ENCODE measurements at places on chromosomes 12 and 14. TPM values are rescaled to one million over a fixed set of nuclear protein-coding genes. Genes with fewer than 3 reads are reported as not detected.

Gene COX8C
- total RNA-seq = not detected

Gene TAS2R30
- total RNA-seq = 5.1 TPM

Gene GON7
- 6.5 TPM for total RNA-seq

DNA sequence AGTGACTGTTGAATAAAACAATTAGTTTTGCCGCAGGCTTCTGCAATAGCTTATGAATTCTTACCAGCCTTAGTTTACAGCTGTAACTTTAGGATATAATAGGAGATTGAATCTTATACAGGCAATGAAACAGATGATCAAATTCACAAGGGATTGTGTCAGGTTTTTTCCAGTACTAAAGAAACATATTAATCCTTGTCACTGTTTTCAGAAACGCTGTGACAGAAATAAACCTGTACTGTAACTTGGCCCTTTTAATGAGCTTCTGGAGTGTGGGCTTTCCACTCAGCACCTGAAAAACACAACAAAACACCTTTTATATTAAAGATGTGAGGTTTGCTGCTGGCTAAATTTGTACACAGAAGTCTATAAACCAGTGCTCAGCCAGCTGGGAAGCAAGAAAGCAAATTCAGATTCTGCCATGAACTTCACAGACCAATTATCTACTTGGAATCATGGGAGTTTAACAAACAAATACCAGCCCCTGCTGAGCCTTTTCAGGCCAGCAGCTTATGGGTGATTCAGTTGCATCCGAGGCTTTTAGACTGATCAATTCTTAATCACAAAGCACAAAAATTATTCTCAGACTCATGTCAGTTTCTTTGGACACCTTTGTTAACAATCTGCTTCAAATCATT is 109.5 kb downstream of the FOXG1 start:
- no peaks in the 10 kb centered on the region for H3K36me3 ChIP-seq
- no peaks in the 10 kb centered on the region for H3K27me3 ChIP-seq
- peaks cover 5% of the 10 kb centered on the region for H3K4me1 ChIP-seq

- H3K4me3 ChIP-seq = no peak overlapping the region
- no peaks in the 10 kb centered on the region for H3K4me1 ChIP-seq
- H3K36me3 ChIP-seq = no peaks in the 10 kb centered on the region
Observed at GRCh38 chr14:103227094-103227768, 104.0 kb downstream of the TNFAIP2 start.

GRCh38 chr12:28601570-28602058 is 411.4 kb downstream of the CCDC91 start:
- H3K4me1 ChIP-seq = no peaks in the 10 kb centered on the region
- no peak for DNase-seq
- no peak overlapping the region for H3K4me3 ChIP-seq
- H3K27me3 ChIP-seq = no peaks in the 10 kb centered on the region
- no peaks in the 10 kb centered on the region for H3K36me3 ChIP-seq
- no peak overlapping the region for H3K27ac ChIP-seq

Gene GARIN6
- not detected for total RNA-seq

Gene SLC38A4
- total RNA-seq = 0.98 TPM

Gene C12orf42
- total RNA-seq = not detected

- no peak for DNase-seq
- no peak overlapping the region for H3K4me3 ChIP-seq
- H3K27ac ChIP-seq = no peak overlapping the region
- H3K27me3 ChIP-seq = peaks cover 1% of the 10 kb centered on the region
- no peaks in the 10 kb centered on the region for H3K36me3 ChIP-seq
Observed at GRCh38 chr12:115354007-115354890, 670.3 kb upstream of the TBX3 start.

Gene GPR162
- 145 TPM for total RNA-seq

DNA sequence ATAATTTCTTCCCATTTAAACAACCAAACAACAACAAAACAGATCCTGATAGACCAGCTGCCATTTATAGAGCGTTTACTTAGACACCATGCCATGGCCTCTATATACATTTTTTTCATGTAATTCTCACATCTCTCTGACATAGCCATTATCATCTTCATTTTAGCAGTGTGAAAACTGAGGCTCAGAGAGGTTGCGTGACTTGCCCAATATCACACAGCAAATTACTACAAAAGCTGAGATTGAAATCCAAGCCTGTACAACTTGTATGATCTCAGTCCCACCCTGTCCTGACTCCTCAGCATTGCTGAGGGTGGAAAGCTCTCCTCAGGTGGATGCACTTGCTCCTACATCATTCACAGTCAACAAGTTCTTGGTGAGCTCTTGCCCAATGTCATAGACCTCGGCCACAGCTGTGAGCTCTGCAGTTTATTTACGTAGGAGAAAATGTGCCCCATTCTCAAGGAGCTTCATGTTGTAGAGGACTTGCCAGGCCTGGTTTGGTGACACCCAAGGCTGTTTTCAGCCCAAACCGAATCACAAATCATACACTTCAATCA is 55.5 kb downstream of the CRACR2A start:
- peaks cover 12% of the 10 kb centered on the region for H3K4me1 ChIP-seq
- no peak overlapping the region for H3K4me3 ChIP-seq
- H3K36me3 ChIP-seq = peaks cover 4% of the 10 kb centered on the region
- no peak for DNase-seq
- H3K27ac ChIP-seq = no peak overlapping the region

DNA sequence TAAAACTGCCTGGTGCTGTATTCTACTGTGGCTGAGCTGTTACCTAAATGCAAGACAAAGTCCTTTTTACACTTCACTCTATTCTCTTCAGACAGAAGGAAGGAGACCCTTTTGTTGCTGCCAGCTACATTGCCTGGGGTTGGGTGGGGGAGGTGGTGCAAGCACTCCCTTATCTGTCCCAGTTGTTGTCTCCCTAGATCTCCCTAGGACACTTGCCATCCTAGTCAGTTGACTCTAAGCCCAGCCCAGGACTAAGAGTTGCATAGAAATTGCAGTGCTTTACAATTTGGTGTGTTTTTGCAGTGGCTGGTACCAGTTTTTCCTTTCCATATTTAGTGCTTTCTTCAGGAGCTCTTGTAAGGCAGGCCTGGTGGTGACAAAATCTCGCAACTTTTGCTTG is 35.1 kb downstream of the SCYL2 start:
- DNase-seq = no peak
- H3K4me3 ChIP-seq = no peak overlapping the region
- peaks cover 56% of the 10 kb centered on the region for H3K36me3 ChIP-seq
- no peak overlapping the region for H3K27ac ChIP-seq

DNA sequence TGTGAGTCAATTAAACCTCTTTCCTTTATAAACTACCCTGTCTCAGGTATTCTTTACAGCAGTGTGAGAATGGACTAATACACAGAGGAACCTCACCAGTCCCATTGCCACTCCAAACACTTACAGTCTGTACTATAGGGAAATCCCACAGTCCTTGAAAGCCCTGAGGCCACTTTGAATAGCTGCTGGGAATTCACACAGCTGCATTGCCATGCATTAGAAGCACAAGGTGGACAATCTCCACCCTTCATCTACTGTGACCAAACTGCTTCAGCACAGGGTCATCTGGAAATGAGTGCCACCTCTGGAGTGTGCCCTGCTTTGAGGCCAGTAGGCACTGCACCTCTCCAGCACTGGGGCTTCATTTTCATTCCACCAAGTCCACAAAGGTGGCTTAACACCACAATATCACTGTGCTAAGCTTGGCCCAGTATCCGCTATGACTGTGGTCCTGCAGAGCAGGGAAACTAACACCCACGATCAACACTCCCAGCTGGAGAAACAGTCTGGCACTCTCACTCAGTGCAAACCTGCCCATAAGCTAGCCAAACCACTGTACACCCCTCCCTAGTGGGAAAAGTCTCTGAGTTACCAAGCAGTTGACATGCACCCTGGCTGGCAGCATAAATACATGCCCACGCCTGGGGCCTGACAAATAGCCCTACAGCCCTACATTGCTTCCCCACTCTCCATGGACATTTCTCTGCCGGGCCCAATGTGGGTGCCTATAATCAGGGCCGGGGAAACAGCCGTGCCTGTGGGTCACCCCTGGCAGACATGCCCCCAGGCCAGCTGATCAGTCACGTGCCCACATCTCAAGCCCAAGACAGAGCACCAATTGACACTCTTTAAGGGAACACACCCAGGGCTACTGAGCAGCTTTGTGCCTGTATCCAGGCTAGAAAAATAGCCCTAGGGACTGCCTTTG is 294.3 kb upstream of the MGAT4C start:
- peaks cover 3% of the 10 kb centered on the region for H3K27me3 ChIP-seq
- no peak overlapping the region for H3K27ac ChIP-seq
- DNase-seq = no peak
- H3K4me1 ChIP-seq = no peaks in the 10 kb centered on the region

Gene KRT71
- not detected for total RNA-seq

Gene NCOR2
- total RNA-seq = 360 TPM

Measured in glutamatergic neuron (in vitro differentiated cells).